Stimulated activated CD4-positive, alpha-beta T cell treated with anti-CD3 and anti-CD28 coated beads, Interleukin-1b, Interleukin-23, amount 100 ng/mL, for 1 hour (primary cell): ENCODE measurements at places on chromosomes 1 and 21.

GRCh38 chr1:204254031-204254661 lies 40.4 kb upstream of the GOLT1A start:
- no peak for DNase-seq

DNA sequence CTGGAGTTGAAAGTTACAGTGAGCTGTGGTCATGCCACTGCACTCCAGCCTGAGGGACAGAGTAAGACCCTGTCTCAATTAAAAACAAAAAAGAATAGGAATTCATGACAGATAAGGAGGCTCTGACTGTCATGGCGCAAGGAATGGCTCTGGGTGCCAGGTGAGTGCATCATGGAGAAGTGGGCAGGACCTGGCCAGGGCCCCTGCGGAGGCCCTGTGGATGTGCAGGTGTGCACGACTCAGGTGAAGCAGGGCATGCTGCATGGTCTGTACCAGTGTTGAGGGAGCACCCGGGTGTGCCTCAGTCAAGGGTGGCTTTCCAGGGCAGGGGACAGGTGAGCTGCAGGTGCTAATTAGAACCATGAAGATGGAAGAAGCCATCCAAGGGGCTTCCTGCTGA lies 14.0 kb downstream of the SLC1A7 start:
- DNase-seq, result no peak

GRCh38 chr1:78726686-78727085 lies 77.1 kb downstream of the IFI44 start:
- DNase-seq, result no peak

- DNase-seq, result no peak
Observed at GRCh38 chr1:9375912-9376311, 83.2 kb downstream of the SPSB1 start.

GRCh38 chr1:163774401-163774945 lies 452.7 kb downstream of the NUF2 start:
- no peak for DNase-seq

- no peak for DNase-seq
Observed at GRCh38 chr1:176157995-176158394, 49.1 kb downstream of the COP1 start.

GRCh38 chr1:156241926-156242325 lies at the start of gene BGLAP:
BGLAP (plus strand) TSS chr1:156242184; CDS start chr1:156242232, 48 bp downstream.
- no peak for DNase-seq

GRCh38 chr1:198845271-198845670 lies 206.4 kb downstream of the PTPRC start:
- DNase-seq, result no peak

- no peak for DNase-seq
Observed at GRCh38 chr1:203088441-203088840, 2.6 kb upstream of the MYOG start.

DNA sequence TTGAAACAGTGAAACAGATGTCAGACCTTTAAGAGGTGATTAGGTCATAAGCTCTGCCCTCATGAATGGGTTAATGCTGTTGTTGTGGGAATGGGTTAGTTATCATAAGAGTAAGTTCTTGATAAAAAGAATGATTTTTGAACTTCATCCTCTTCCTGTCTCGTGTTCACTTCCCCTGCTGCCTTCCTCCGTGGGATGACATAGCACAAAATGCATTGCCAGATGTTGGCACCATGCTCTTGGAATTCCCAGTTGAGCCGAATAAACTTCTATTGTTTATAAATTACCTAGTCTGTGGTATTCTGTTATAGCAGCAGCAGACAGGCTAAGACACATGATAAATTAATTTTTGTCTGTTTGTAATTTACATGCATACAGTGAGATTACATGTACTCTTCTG lies 112.0 kb upstream of the LRRC7 start:
- DNase-seq, result no peak

- DNase-seq, result no peak
Observed at GRCh38 chr1:33167650-33168447, 14.0 kb downstream of the TRIM62 start.

- no peak for DNase-seq
Observed at GRCh38 chr1:59511476-59512465, 214.9 kb downstream of the FGGY start.

GRCh38 chr1:244151537-244151936 lies 100.5 kb downstream of the ZBTB18 start:
- DNase-seq, result no peak

GRCh38 chr1:237673631-237674030 lies 217.1 kb downstream of the ZP4 start:
- no peak for DNase-seq

DNA sequence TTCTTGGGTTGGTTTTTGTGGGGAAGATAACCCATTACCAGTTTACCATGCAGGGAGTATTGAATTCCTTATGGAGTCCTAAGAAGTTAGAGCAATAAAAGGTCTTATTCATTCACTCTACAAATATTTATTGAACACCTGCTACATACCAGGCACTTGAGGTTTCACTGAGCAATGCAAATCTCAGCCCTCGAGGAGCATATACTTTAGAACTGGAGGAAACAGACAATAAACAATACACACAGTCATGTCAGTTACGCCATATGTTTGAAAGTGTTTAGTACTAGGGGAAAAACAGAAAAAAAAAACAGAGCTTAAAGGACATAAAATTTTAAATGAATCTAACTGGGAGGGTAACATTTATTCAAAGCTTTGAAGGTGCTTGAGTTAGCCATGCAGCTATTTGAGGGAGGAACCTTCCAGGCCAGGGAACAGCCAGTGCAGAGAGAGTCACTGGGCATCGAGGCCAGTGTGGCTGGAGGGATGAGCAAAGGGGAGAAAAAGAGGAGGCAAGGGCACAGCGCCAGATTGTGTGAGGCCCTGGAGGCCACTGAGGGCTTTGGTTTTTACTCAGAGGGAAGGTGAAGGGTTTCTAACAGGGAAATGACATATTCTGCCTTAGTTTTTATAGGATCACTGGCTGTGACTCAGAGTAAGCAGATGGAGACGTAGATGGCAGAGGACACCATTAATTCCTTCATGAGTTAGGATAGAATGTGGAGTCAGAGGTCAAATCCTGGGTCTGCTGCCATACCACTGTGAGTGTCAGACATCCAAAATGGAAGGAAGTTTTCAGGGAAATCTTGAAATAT lies 32.7 kb downstream of the C1orf21 start:
- DNase-seq, result no peak

GRCh38 chr1:236142253-236143103 lies at the start of gene GPR137B:
GPR137B (plus strand) TSS chr1:236142539; CDS start chr1:236142623, 84 bp downstream.
- DNase-seq, result peak; percentile 24

DNA sequence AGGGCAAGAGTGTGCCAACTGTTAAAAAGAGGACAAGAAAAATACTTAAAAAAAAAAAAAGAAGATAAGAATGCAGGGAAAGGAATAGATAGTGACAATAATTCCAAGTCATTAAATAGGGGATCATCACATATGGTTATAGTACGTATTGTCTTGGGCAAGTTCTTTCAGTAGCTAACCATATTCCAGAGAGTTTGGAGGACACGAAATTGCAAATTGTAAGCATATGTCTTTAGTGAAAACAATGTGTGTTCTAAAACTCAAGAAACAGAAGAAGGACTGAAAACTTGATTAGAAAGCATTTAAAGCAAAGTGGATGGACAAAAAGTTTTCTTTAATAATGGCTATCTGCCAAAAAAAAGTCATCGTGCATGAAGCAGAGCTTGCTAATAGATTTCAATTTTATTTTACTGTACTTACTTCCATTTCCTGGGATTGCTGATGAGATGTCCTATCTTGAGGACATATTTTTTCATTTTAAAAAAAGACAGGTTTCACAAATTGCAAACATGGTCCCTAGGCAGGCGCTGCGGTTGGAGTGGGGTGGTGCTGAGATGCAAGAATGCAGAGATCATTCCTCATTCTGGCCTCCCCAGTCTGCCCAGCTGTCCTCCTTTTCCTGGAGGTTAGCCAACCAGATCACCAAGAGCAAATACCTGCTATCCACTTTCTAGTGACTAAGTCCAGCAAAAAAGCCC lies 11.9 kb downstream of the TSPAN2 start:
- DNase-seq, result no peak

DNA sequence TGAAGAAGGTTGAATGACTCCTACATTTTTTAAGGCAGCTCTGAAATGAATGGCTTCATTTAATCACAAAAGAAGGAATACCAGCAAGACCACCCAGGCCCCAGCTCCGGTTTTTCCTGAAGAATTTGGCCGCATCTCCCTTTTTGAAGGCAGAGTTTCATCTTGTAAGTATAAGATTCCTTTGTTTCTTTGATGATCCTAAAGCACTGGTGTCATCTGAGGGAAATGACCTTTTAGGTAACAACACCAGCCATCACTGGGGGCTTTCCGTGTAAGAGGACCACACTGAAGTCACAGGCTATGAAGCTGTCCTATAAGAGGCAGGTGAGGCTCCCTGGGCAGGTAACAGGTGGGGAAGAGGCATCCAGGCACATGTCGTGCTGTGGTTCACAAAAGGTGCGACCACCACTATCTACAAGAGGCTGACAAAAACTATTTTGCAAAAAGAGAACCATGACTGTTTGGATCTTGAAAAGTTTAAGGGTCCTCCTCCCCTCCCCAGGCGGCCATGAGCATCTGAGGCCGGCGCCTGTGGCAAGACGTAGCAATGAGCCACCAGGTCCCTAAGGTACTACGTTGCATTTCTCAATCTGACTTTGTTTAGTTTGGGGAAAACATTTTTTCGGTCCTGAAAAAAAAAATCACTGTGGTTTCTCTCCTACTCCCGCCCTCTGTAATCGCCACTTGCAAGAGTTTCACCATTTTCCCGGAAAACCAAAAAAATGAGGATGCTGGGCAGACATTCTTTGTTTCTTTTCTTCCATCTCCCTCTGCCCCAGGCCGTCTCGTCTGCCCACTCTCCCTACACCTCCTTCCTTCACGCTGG lies 46.3 kb upstream of the IRF2BP2 start:
- DNase-seq, result no peak

DNA sequence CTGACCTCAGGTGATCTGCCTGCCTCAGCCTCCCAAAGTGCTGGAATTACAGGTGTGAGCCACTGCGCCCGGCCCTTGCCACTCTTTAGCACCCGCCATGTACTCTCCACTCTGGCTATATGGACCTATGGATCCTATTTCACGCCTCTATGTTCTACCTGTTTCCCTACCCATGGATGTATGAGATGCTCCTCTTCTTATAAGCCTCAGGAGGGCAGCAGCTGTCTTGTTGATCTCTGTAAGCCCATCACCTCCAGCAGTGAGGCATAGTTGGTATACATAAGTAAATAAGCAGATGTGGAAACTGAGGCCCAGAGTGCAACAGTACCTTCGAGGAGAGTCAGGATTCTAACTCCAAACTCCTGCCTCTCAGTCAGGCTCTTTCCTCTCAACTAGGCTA lies 24.7 kb upstream of the ARTN start:
- no peak for DNase-seq

GRCh38 chr1:233972951-233973635 lies 68.6 kb downstream of the SLC35F3 start:
- no peak for DNase-seq

DNA sequence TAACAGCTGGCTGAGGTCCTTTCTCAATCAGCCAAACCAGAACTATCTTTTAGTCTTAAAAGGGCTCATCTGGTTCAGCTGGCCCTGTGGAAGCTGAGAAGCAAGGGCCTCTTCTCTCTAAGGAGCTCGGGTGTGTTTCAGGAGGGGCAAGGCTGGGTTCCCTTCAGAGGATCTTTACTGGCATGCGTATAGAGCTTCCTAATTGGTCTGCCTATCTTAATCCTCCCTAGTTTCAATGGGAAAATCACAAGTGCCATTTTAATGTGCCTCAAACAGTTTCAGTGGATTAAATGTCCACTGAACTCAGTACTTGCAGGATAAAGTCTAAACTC lies 81.5 kb upstream of the LBR start:
- no peak for DNase-seq

- peak; percentile 35 for DNase-seq
Observed at GRCh38 chr1:209755926-209756614, at the start of gene TRAF3IP3. TRAF3IP3 (plus strand) TSS chr1:209756053; CDS start chr1:209760040, 3,987 bp downstream.

GRCh38 chr1:12067900-12068821 lies 5.1 kb downstream of the TNFRSF8 start:
- DNase-seq, result peak; percentile 32

GRCh38 chr1:231423648-231424047 lies 1.6 kb upstream of the EGLN1 start:
- no peak for DNase-seq

- no peak for DNase-seq
Observed at GRCh38 chr1:77164434-77164944, 54.7 kb downstream of the PIGK start.

- no peak for DNase-seq
Observed at GRCh38 chr1:184513966-184514365, 127.1 kb downstream of the C1orf21 start.

DNA sequence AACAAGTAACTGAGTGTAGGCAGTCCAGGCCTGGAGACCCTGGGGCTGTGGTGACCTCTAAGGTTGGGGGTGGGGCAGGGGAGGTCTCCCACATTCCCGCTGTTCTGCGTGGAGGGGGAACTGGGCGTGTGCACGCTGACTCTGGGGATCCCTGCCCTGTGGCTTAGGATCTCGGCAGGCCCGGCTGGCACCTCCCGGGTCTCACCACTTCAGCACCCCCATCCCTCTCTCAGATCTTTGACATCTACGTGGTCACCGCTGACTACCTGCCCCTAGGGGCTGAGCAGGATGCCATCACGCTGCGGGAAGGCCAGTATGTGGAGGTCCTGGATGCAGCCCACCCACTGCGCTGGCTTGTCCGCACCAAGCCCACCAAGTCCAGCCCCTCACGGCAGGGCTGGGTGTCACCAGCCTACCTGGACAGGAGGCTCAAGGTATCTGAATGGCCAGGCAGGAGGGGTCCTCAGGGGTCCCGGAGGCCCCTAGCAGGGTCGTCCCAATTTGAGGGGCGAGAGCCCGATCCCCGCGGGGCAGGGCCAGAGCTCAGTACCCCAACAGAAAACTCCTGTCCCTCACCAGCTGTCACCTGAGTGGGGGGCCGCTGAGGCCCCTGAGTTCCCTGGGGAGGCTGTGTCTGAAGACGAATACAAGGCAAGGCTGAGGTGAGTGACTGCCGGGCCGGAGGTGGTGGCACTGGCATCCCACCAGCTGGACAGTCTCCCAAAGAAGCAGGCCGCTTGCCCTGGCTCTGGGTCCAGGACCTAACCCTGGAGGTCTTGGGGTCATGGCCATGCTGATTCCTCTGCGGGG lies 68.7 kb downstream of the TRIM11 start:
- DNase-seq, result no peak

DNA sequence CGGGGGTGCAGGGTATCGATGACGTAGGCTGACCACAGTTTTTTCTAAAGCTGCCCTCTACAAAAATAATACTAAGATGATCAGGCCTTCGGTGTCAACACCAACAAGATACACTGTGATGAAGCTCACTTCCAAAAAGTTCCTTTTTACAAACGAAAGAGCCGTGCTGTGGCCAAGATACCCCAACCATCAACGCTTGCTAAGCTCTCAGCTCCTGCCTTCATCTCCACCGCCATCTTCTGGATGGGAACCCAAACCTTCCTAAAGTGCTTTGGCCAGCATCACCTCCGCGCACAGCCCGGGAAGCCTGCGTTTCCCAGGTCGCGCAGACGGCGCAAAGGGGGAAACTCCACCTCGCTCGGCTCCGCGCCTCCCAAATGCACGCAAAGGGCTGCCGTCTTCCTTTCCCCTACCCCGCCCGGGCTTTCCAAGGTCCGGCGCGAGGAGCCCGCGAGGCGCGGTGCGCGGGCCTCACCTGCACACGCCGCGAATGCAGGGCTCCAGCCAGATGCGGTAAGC lies 541 bp downstream of the USP48 start:
- peak; percentile 30 for DNase-seq

- no peak for DNase-seq
Observed at GRCh38 chr1:209486861-209487593, 96.5 kb upstream of the CAMK1G start.

GRCh38 chr1:55476445-55477015 lies 261.4 kb upstream of the USP24 start:
- DNase-seq, result no peak
